ENCODE measurements at places on chromosomes 1 and 21.

GRCh38 chr1:197399755-197400521, 131.9 kb downstream of the CRB1 start:
- no peak for DNase-seq

DNA sequence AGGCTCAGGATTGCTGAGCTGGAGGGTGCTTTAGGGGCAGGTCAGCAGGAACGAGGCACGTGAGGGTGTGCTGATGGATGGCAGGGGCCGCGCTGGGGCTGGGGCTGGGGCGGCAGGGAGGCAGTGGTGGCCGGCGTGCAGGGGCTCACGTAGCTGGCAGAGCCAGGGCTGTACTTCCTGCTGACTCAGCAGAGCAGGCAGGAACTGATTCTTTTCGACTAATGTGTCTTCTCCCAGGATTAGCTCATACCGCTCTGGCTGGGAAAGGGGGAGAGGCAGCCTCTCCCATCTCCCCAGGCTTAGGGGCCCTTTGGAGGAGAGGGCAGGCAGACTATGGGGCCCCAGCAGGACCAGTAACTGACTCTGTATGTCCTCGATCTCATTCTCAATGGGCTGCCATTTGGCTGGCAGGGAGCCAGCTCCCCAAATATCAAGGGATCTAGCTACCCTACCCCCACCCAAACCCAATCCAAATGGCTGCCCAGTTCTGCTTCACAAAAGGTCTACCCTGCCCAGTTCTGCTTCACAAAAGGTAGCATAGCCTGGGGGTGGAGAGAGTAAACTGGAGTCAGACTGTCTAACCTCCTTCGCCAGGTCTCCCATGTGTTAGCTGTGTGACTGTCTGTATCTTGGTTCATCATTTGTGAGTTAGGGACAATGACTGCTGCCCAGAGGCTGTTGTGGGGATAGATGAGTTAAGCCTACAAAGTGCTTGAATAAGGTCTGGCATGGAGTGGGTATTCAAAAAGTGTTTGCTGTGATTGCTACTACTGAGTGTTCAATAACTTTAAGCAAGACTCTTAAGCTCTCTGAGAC, 100.1 kb upstream of the SLC2A1 start:
- DNase-seq: no peak

DNA sequence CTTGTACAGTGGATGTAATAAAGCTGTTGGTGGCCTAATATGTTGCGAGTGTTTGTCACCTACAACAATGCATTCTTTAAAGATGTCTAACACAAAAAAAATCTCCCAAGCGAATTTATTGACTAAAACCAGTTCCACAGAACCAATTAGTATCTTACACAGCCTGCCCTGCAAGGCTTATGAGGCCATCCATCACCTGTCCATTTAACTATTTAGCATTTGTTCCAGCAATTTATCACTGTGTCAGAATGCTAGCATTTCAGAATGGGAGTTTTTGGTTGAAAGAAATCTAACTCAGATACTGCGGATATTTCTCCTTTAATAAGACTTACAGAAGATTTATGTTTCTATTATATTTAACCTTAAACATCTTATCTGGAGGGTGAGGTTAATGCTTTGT, 831.1 kb upstream of the PRMT6 start:
- DNase-seq: no peak

- DNase-seq: no peak
Measured at GRCh38 chr21:25456672-25457071, 150.6 kb downstream of the MRPL39 start.

DNA sequence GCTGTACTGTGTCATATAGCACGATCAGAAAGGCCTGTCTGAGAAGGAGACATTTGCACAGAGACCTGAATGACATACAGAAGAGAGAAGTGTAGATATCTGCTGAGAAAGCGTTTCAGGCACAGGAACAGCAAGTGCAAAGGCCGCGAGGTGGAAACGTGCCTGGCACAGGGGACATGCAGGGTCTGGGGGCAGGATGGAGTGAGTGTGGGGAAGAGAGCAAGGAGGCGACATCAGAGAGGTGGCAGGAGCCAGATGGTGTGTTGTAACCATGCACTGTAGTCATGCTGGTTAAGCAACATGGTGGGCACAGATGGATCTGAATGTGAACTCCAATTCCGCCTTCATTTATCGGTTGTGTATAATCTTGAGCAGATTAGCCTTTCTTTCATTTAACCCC, 13.0 kb downstream of the KRTCAP2 start:
- DNase-seq: no peak

DNA sequence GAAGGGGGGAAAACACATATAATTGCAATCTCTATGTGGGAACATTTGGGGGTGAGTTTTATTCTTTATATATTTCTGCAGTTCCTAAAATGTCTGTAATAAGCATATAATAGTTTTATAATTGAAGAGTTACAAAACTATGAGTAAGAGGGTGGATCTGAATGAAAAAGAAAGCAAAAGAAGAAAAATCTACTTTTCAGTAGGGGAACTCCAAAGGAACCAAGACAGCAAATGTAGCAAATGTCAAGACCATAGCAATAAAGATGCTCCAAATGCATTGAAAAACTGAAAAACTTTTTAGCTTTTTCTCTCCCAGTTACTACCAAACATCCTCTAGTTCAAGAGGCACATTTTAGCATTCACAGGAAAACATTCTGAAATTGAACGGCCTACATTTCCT, 434.8 kb downstream of the LMO4 start:
- DNase-seq: no peak

DNA sequence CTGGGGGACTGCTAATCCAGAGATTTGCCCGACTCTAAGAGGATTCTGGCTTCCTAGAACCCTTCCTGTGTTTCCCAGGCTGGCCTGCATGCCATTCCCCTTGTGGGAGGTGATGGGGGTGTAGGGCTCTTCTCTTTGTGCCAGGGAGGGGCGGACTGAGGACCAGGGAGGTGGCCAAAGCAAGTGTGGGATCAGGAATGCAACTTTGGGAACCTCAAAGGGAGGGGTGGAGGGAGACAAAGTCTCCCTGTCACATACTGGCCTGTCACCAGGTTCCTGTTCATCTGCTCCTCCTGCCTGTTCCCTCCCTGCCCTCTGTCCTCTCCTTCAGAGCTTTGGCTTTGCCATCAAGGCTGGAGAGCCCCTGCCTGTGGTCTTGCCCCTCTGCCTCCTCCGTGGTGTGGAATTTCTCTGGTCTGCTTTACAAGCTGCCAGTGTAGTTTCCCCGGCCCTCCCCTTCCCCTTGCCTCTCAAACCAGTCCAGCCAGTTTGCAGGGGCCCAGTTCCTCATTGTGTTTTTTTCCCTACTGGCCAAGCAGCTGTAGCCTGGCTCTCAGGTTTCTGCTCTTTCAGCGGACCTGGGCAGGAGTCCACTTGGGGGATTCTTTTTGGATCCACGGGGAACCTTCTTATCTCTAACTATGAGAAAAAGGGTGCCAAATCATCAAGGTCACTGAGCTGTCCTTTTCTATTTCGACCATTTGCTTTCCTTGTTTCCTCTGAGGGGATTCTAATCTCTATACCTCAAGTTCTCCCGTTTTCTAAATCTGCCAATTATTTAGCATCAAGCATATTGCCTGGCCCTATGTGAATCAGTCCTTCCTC, 1.8 kb downstream of the CGN start:
- DNase-seq: no peak

GRCh38 chr1:150995896-150996295, 10.8 kb downstream of the MINDY1 start:
- no peak for DNase-seq

GRCh38 chr1:16191916-16192546, 20.4 kb downstream of the ARHGEF19 start:
- no peak for DNase-seq

DNA sequence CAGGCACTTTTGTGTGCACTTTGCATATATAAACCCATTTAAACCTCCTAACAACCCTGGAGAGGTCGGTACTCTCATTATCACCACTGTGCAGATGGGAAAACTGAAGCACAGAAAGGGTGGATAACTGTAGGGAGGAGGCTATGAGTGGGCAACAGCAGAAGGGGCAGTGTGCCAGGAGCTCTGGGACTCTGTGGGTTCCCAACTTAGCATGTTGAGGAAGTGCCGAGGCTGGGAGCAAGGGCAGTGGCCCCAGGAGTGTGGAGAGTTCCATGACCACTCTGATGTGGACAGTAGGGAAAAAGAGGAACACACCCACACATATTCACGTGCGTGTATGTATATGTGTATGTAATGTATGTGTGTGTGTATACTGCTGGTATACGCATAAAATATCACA, 25.7 kb upstream of the KCNC4 start:
- no peak for DNase-seq

DNA sequence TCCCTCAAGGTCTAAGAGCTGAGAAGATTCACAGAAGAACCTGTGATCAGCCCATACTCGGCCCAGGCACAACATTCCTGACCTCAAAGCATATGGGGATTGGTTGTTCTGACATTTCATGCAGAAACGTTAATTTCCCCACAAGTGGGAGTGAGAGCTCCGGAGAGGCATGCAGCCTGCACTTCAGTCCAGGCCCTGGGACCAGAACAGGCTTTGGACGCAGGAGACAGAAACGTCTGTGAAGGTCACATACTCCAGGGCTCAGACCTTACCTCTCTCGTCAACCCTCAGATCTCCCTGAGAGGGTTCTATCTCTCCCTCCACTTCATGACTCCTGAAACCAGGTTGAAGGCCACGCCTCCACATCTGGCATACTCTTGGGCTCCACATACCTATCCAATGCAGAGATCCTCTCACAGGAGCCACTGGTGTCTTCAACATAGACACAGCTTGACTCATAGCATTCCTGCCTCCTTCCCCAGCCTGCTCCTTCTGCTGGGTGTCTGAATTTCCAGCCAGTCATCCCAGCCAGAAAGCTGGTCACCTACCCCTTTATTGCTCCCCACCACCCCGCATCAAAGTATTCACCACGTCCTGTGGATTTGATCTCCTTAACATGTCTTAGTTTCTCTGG, 149.2 kb downstream of the OMA1 start:
- DNase-seq: no peak

GRCh38 chr1:59139396-59139795, 157.5 kb upstream of the FGGY start:
- no peak for DNase-seq

DNA sequence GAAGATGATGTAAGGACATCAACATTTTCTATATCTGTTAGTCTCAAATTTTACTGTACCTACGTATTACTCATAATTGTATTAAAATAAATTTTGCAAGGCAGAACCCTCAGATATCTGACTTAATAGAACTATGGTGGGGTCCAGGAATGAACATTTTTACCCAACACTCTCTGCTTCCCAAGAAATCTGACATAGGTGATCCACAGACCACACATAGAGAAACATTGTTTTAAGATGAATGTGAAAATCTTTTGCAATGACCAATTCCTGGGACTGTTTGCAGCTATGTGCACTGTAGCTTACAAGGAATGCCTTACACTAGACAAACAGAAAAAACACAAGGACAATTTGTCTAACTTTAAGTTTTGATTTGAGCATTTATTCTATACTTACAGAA, 645.6 kb upstream of the ADGRL2 start:
- DNase-seq: no peak

DNA sequence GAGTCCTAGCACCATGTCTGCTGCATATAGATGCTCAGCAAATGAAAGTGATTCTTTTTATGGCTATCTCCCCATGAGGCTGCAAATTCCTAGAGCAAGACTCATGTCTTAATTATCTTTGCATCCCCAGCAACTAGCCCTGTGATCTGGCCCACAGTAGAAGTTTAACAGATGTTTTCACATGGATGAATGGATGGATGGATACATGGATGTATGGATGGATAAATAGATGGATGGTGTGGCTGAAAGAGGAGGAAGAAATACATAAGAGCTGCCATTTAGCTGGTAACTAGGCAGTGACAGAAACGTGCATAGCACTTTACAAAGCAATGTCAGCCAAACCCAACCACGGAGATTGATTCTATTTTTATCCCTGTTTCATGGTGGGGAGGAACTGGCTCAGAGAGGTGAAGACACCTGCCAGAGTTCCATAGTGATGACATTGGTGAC, 32.7 kb upstream of the ZBTB40 start:
- DNase-seq: no peak

GRCh38 chr1:226479474-226479873, 69.1 kb upstream of the STUM start:
- DNase-seq: no peak

DNA sequence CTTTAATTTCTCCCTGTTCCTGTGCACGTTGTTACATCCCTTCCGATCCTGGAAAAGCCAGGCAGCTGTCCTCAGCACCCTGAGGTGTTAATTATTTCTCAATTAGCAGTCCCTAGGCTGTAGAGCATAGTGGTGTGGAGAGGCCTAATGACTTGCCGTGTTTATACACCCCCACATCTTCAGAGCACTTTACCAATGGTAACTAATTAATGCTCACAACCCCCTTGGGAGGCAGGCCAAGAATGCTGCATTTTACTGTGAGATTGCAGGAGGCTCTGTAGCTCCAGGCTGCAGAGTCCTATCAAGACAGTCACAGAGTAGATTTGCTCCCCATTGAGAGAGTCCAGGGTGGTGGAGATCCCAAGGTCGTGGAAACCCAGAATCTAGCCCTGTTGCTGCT, 2.4 kb upstream of the PARS2 start:
- no peak for DNase-seq

DNA sequence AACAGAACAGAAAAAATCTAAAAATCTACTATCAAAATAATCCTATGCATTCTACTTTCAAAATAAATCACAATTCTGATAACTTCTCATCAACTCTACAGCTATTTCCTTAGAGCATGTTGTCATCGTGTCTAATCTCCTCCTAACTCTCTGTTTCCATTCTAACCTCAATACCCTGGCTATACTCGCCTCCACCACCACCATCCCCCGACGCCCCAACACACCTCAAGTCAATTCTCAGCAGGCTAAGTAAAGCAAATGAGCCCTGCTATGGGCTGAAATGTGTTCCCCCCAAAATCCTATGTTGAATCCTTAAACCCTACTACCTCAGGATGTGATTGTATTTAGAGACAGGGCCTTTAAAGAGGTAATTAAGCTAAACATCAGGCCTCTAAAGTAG, 34.6 kb downstream of the NRDC start:
- no peak for DNase-seq

GRCh38 chr1:101276818-101277217, 40.0 kb downstream of the S1PR1 start:
- no peak for DNase-seq

DNA sequence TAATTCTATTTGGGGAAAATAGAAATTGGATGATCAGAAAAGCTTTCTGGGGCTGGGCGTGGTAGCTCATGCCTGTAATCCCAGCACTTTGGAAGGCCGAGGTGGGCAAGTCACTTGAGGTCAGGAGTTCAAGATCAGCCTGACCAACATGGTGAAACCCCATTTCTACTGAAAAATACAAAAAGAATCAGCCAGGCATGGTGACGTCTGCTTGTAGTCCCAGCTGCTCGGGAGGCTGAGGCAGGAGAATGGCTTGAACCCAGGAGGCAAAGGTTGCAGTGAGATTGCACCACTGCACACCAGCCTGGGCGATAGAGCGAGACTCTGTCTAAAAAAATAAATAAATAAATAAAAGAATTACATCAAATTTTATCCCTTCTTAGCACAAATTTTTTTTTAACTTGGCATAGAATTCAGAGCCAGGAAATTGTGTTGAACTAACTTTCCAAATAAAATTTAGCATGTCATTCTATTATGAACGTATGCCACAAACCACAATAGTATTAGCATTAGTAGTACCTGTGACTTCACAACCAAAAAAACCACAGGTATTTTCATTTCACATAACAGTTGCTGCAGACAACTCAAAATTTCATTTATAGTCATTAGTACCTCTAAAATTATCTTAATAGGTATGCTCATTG, 4.5 kb upstream of the ANKRD13C start:
- DNase-seq: no peak

- no peak for DNase-seq
Measured at GRCh38 chr1:151326619-151327222, 495 bp downstream of the PI4KB start.
